HT-29 (cell line): ENCODE measurements at places on chromosomes 13 and 19. TPM values are rescaled to one million over a fixed set of nuclear protein-coding genes. Genes with fewer than 3 reads are reported as not detected.

The ZNF221 gene
- total RNA-seq, result 0.68 and 0.97 TPM in 2 replicates

The ZNF799 gene
- 2.4 and 5.4 TPM in 2 replicates for total RNA-seq

The RHPN2 gene
- total RNA-seq, result 89.9 and 102 TPM in 2 replicates

The TLE2 gene
- total RNA-seq, result 0.08 and 1.1 TPM in 2 replicates

The ERVK3-1 gene
- total RNA-seq, result 74.2 and 83.4 TPM in 2 replicates

The CLEC17A gene
- not detected in 2 replicates for total RNA-seq

The ZNF714 gene
- total RNA-seq, result 6.0 and 8.9 TPM in 2 replicates

The OR7D2 gene
- not detected in 2 replicates for total RNA-seq

The IL27RA gene
- total RNA-seq, result 0.10 TPM in 1 of 2 replicates, not detected in the other

The GPX4 gene
- total RNA-seq, result 1,102 and 1,117 TPM in 2 replicates

The LRRC8E gene
- 16.6 and 19.8 TPM in 2 replicates for total RNA-seq

The IGFL2 gene
- 1.1 and 1.6 TPM in 2 replicates for total RNA-seq

The UPK1A gene
- total RNA-seq, result not detected in 2 replicates

The IGFLR1 gene
- total RNA-seq, result 10.0 and 13.4 TPM in 2 replicates

GRCh38 chr13:98986226-98986846 lies 8.5 kb upstream of the DOCK9 start:
- peak; percentile 41 for DNase-seq

- DNase-seq, result no peak
Measured at GRCh38 chr19:17441241-17442021, 7.0 kb downstream of the TMEM221 start.

GRCh38 chr19:50607874-50608785 lies 31.6 kb downstream of the SYT3 start:
- DNase-seq, result no peak

DNA sequence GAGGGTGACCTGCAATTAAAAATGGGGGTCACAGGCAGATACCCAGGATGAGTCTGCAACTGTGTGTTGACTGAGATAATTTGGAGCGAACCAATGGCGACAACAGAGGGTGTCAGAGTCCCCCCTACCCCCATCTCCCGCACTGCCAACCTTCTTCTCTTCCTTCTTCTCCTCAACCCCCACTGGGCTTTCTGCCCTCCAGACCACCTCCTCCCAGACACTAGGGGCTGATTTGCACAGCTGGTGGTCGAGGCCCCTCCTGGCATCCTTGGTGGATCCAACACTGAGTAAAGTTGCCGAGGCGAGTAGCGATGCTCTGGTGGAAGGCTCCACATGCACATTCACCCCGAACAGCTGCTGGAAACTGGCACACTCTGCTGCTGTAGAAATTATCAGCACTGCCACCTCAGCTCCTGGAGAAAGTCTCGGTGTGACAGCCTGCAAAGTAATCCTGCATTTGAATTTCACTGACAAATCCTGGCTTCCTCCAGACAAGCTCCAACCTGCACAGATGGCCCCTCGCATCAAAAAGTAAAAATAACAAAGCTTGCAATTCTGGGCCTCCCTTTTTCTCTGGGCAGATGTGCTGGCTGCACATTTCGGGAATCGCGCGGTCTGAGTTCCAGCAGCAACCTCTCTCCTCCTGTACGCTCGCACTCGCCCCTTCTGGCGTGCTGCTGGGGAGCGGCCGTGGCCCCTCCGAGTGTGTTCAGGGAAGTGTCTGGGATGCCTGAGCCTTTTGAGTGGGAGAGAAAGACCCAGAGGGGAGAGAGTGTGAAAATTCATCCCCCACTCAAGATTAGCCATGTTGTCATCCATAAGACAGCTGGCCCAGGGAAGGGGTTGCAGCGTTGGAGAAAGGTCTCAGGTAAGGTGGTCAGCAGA lies 28.5 kb downstream of the CCNE1 start:
- DNase-seq, result no peak

DNA sequence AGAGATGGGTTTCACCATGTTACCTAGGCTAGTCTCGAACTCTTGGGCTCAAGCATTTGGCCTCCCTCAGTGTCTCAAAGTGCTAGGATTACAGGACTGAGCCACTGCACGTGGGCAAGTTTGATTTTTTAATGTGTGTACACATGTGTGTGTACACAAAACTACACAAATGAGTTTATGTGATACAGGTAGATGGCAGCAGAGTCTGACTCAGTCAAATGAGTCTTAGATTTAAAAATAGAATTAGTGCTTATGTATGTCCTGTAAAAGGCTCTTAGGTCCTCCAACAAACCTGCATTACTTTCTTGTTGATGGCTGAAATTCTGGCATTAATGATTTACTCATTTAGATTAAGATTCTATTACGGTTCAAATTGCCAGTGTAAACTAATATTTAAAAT lies 293.7 kb downstream of the PCDH17 start:
- DNase-seq, result peak; percentile 24

DNA sequence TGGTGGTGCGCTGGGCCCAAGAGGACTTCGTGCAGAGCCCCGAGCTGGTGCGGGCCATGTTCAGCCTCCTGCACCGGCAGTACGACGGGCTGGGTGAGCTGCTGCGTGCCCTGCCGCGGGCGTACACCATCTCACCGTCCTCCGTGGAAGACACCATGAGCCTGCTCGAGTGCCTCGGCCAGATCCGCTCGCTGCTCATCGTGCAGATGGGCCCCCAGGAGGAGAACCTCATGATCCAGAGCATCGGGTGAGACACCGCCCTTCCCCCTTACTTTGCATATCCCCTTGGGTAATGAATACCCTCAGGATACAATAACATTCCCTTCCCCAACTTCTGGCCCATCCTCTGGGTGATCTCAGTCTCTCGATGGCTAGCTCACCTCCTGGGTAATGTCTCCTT lies 60.9 kb downstream of the RYR1 start:
- no peak for DNase-seq

DNA sequence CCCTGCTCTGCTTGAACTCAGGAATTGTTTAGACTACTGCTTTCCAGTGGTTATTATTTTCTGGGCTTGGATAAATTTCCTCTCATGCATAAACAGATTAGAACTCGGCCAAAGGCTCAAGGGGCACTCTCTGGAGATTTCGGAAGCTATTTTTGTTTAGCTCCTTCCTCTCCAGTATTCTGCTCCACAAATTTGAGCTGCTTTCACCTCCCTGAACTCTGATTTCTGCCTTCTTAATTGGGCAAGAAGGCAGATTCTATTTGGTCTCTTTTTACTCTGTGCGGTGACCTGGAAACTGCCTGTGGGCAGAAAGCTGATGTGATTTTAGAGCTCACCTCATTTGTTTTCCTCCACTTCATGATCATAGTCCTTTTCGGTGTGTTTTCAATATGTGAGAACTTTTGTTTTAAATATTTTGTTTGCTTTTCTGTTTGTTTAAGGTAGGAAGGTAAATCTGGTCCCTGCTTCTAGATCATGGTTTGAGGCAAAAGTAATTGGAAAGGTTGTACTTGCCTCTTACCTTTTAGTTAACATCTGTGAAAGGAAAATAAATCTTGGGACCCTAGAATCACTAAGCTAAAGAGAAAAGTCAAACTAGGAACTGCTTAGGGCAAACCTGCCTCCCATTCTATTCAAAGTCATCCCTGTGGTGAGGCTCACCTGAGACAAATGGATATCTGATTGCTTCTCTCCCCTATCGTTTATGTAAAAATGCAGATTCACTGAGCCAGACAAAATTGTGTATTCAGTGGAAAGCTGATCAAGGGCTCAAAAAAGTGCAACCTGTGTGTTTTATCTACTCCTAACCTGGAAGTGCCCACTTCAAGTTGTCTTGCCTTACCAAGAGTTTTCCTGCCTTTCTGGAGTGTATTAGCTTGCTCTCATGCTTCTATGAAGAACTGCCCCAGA lies 714.7 kb upstream of the PCDH20 start:
- no peak for DNase-seq

DNA sequence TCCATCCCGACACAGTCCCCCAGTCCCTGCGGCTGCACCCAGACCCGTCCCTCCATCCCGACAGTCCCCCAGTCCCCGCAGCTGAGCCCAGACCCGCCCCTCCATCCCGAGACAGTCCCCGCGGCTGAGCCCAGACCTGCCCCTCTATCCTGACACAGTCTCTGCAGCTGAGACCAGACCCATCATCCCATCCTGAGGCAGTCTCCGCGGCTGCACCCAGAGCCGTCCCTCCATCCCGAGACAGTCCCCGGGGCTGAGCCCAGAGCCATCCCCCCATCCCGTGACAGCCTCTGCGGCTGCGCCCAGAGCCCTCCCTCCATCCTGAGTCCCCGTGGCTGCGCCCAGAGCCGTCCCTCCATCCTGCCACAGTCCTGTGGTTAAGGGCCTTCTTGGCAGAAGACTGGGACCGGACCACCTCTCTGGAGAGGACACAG lies 28.8 kb upstream of the TMEM255B start:
- DNase-seq, result no peak

DNA sequence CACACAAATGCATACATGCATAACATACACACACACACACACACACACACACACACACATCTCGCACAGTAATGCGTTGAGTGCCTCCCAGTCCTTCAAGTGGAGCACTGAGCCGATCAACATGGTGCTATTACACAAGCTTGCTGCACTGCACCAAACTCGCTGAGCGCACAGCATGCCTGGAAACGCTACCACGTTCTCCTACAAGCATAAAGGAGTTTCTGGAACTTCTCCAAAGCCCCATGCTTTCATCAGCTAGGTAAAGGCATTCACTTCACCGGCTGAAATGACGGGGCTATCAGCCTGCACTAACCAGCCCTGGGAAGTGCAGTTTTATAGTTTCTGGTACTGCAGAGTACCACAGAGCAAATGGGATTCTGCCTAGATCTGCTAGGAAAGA lies 92.7 kb downstream of the FGF14 start:
- no peak for DNase-seq

- peak; percentile 29 for DNase-seq
Measured at GRCh38 chr13:99970651-99971575, 654 bp downstream of the ZIC5 start.

- DNase-seq, result peak; percentile 90
Measured at GRCh38 chr13:95660981-95661581, 15.9 kb upstream of the DNAJC3 start.

GRCh38 chr13:111402441-111402840 lies 82.0 kb downstream of the TEX29 start:
- no peak for DNase-seq

GRCh38 chr13:44758630-44759383 lies 182.7 kb upstream of the TSC22D1 start:
- DNase-seq, result peak; percentile 70

- DNase-seq, result no peak
Measured at GRCh38 chr19:46605356-46605821, 4.3 kb downstream of the CALM3 start.

DNA sequence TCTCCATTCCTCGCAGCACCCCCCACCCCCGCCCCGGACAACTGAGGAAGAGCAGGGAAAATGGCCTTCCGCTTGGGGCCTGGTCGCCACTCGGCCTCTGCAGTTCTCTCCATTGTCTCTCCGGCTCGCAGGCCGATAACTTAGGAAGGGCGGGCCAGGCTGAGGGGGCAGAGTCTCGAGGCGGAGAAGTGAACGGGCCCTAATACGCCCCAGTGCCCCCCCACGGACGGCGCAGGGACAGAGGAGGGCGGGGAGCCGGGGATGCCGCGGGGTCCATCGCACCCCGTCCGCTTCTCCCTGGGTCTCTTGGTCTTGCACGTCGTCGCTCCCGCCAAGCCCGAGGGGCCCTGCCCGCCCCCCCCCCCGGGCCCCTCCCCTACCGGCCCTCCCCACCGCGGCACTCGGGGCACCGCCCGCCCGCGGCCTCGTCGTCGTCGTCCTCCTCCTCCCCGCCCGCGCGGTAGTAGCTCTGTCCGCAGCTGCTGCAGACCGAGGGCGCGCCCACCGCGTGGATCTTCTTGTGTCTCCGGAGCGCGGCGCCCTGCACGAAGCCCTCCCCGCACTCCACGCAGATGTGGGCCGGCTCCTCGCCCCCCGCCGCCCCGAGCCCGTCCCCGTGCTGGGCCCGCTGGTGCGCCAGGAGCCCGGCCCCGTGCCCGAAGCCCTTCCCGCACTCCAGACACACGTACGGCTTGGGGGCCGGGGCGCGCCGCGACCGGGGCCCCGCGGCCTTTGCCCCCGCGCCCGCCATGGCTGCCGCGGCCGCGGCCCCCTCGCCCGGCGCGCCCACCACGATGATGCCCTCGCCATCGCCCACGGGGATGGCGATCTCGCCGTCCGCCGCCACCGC lies 33.2 kb downstream of the ZNF787 start:
- no peak for DNase-seq

GRCh38 chr13:30526612-30527495 lies 61.1 kb upstream of the HMGB1 start:
- DNase-seq, result no peak

- no peak for DNase-seq
Measured at GRCh38 chr13:51645761-51646670, 61.8 kb downstream of the WDFY2 start.

DNA sequence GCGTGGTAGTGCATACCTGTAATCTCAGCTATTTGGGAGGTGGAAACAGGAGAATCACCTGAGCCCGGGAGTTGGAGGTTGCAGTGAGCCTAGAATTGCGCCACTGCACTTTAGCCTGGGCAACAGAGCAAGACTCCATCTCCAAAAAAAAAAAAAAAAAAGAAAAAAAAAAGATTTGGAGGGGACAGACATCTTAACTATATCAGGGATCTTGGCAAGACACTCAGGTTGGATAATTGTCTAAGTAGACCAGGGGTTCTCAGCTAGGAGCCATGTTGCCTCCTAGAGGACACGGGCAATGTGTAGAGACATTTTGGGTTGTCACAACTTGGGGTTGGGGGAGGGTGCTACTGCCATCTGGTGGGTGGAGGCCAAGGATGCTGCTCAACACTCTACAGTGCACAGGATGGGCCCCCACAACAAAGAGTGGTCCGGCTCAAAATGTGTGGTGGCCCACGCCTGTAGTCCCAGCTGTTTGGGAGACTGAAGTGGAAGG lies 1.9 kb upstream of the ZNF580 start:
- DNase-seq, result peak; percentile 83

- no peak for DNase-seq
Measured at GRCh38 chr19:31539386-31539785, 190.2 kb upstream of the TSHZ3 start.
